ENCODE measurements at places on chromosomes 6 and 20.
A peak's percentile ranks its signal among the peaks of the same experiment; 100 is the strongest.

- DNase-seq = no peak
Measured at GRCh38 chr20:24831232-24831631, 117.8 kb upstream of the CST7 start.

DNA sequence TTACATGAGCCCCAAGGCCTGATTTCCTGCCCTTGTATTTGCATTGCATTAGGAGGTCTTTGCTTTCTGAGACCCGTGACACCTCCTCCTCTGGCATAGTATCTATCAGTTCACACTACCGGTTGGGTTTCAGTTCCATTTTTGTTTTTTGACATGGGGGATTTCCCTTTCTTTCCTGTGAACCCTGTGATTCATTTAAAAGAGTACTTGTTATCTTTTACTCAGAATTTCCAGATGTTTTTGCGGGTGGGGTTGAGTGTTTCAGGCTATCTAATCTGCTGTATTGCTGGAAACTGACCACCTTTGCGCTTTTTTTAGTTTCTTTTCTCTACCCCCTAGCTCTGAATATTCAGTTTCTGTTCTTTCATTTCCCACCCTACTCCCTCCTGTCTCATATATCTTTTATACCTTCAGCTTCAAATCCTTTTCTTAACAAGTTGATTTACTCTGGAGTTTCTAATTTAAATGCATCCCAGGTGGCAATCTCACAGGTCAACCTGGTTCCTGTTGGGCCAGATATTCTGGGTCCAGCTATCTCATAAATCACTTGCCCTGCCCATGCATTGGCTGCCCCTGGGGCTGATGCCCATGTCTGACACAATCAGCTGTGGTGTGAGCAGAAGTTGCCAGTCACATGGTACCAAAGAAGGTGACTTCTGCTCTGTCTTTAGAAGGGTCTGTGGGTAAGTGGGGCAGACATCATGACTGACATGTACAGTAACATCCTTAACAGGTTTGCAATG is 14.3 kb upstream of the NCOA3 start:
- DNase-seq = peak; percentile 58

GRCh38 chr6:20481281-20481680 is 53.0 kb upstream of the CDKAL1 start:
- DNase-seq = no peak

- DNase-seq = no peak
Measured at GRCh38 chr6:64520050-64520449, 884.4 kb downstream of the PHF3 start.

GRCh38 chr6:51450248-51450957 is 631.7 kb downstream of the TFAP2B start:
- no peak for DNase-seq

DNA sequence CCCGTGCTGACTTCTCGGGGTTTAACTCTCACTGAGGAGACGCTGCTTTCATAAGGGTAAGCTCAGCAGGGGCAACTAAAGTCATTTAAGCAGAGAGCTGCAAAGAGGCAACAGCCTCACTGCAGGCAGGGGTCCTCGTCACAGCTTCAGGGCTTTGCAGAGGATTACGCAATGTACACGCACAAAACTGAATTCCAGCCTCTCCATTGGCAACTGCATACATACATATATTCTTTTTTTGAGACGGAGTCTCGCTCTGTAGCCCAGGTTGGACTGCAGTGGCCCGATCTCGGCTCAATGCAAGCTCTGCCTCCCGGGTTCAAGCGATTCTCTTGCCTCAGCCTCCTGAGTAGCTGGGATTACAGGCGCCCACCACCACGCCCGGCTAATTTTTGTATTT is 2.4 kb downstream of the GMEB2 start:
- DNase-seq = no peak

DNA sequence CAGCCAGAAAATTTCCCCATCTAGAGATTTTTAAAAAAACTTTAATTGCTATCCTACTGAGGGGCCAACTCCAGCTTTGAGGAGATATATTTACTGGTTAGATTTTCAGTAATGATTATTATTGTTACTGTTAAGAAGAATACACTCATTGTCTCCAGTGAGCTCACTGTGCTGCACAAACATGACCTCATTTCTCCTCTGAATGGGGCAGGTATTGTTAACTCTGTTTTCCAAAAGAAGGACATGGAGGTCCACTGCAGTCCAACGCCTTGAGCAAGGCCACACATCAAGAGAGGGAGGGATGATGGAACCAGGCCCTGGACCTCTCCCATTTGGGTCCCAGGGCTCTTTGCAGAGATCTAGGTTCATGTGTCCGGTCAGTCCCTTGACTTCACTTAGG is 13.9 kb upstream of the SCUBE3 start:
- DNase-seq = no peak

- DNase-seq = no peak
Measured at GRCh38 chr6:135703007-135703406, 148.5 kb upstream of the PDE7B start.

- no peak for DNase-seq
Measured at GRCh38 chr6:31776485-31776988, 591 bp downstream of the VWA7 start.

GRCh38 chr6:74073429-74073828 is 377.4 kb downstream of the CD109 start:
- no peak for DNase-seq

GRCh38 chr20:58826271-58826670 is 24.4 kb downstream of the GNAS-AS1 start:
- no peak for DNase-seq

- peak; percentile 26 for DNase-seq
Measured at GRCh38 chr6:17714879-17715851, 8.4 kb upstream of the NUP153 start.

DNA sequence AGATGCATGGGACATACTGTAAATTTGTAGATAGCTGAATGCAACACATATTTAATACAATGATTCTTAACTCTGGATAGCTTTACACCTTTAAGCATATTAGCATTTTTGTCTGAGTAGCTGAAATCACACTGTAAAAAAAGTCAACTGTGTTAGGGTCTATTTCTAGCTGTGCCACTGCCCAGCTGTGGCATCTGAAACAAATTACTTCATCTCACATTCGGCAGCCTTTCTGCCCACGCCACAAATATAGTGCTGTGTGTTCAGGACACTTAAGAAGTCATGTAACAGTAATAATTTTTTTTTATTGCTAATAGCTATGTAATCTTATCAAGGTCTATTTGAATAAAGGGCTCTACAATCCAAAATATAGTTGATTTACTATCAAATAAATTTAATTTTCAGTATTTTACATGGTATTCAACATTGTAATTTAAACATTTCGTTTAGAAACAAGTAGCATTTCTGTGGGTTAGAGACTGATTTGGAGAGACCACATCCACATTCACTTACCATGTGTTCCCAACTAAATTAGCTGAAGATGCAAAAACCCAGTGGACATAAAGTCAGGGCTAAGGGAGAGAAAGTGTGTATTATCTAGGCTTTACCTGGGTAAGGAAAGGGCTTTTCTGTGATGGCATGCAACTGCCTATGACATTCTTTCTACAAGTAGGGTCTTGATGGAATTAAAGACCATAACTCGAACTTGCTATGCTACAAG is 276.7 kb downstream of the PLCB1 start:
- DNase-seq = no peak

GRCh38 chr6:146050168-146050567 is 21.3 kb downstream of the GRM1 start:
- DNase-seq = no peak

DNA sequence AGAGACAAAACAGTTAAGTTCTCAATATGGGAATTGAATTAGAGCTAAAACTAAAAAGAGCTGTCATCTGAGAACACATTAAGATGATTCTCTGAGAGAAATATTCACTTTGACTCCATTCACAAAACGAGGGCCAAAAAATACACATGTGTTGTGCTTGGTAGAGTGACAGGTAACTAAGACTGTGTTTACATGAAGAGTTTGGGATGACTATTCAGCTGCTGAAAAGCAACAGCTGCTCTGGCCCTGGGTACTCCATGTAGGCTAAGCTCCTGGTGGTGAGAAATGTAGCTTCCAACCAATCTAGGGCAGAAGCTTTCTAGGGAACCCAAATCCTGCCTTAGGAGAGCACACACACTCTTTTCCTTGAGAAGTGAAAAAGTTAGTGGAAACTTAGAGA is 184.5 kb downstream of the COL21A1 start:
- DNase-seq = no peak

DNA sequence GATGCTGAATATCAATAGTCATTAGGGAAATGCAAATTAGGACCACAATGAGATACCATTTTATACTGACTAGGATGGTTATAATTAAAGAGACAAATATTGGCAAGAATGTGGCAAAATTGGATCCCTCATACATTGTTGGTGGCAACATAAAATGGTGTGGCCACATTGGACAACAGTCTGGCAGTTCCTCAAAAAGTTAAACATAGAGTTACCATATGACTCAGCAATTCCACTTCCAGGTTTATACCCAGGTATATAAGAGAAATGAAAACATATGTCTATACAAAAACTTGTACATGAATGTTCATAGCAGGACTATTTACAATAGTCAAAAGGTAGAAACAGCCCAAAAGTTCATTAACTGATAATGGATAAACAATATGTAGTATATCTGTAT is 2.0 kb upstream of the CRIP3 start:
- no peak for DNase-seq
